Stimulated activated naive CD8-positive, alpha-beta T cell treated with anti-CD3 and anti-CD28 coated beads, Interleukin-15, Interleukin-2, amounts not matched to agents 100 U/mL and 50 U/mL, for 24 hours (primary cell): ENCODE measurements at places on chromosomes 4 and X.
A peak's percentile ranks its signal among the peaks of the same experiment; 100 is the strongest.

DNA sequence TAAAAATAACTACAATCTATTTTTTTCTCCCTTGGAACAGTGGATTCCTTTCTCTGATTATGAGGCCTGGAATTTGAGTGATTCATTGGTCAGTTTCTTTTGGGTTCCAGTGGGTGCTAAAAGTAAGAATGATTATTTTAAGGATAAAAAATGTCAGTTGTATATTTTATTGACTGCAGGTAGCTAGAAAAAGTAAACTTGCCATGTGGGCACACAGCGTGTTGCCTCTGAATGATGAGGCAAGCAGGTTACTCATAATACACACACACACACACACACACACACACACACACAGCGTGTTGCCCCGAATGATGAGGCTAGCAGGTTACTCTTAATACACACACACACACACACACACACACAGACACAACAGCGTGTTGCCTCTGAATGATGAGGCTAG lies 13.8 kb downstream of the GALNT7 start:
- DNase-seq, result no peak

GRCh38 chr4:145635630-145636029 lies 16.4 kb downstream of the MMAA start:
- no peak for DNase-seq

DNA sequence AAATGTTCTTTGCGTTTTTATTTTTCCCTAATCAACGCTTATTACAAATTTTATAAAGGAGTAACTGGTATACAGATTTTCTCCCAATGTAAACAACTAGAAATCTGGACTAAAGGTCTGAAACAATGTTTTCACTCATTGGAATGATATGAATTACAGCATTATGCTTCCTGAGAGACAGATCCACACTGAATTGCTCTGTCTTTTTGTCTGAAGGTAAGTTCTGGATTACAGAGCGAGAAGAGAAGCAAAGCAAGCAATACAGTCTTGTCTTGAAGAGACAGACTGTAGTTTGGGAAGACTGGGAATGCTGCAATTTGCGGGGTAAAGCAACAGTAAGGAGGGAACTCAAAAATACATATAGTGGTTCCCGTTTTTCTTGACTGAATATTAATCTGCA lies 262.2 kb upstream of the PABPC4L start:
- DNase-seq, result no peak

- DNase-seq, result peak; percentile 11
These were observed 186.1 kb upstream of the MAB21L2 start for GRCh38 chr4:150395872-150396271.

- DNase-seq, result no peak
These were observed 79.5 kb upstream of the IRF2 start for GRCh38 chr4:184553891-184554290.

- DNase-seq, result no peak
These were observed 13.1 kb upstream of the SLC9B1 start for GRCh38 chr4:103032574-103032973.

DNA sequence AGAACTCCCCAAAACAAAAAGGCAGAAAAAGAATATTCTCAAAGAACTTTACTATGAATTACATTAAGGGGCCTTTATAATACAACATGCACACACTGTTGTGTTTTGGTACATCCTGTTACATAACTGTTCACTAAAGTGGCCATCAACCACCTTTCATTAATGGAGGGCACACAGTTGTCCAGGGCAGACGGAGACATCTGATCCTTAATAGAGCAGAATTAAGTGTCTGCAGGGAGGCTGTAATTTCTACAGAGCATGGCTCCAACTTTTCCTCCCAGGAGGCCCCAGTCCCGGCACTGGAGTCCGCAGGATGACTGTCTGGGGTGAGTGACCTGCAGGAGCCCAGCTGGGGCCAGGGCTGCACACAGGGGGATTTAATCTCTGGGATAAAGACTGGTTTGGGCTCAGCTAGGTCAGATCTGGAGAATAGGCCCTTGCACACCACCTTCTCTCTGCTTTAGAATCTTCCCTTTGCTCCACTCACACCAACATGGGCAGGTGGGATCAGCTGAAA lies 233.4 kb downstream of the MAML3 start:
- no peak for DNase-seq

- no peak for DNase-seq
These were observed 14.6 kb downstream of the TMSB4X start for GRCh38 chrX:12989461-12989860.

DNA sequence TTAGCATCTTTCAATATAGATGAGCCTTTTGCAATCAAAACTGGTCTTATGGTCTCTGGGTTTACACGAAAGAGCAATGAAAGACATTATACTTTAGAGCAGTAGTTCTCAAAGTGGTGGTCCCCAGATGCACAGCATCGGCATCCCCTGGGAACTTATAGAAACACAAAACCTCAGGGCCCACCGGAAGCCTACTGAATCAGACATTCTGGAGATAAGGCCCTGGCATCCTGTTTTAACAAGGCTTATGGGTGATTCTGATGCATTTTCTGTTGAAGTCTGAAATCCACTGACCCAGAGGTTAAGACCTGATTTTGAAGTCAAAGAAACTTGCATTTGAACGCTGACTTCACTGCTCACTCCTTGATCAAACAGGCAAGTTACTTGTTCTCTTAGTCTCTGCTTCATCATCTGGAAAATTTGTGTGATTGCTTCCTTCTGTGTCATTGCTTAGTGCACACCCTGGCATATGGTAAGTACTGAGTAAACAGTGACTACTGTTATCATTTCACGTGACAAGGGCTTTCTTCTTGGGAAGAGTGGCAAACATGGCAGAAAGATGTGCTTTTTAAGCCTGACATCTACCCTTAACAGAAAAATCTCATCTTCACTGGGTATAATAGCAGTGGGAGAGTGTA lies 14.5 kb downstream of the CHRNA9 start:
- DNase-seq, result no peak

DNA sequence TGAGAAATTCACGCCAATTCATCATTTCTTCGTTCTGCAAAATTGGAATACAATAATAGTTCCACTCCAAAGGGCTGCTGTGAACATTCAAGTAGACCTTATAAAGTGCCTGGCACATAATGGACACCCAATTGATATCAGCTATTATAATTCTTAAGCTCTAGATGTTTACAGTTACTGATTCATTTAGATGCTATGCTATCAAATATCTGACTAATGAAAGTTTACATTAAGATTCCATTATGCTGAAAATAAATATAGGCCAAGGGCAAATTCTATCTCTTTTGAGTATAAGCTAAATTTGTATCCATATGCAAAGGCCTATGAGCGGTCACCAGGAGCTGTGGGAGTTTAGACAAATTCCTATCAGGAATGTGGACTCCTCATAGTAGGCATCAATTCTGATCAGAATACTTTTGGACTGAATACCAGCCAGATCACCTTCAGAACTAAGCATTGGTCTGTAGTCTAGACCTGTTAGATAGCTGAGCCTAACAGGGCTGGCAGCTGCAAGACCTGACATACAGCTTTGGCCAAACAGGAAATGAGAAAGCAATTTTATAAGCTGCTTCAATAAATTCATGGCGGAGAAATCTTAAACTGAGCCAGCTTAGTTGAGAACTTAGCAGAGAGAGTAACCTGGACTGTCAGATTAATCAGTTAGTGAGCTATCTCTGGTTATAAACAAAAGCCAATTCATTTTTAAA lies 384.3 kb upstream of the ACTRT1 start:
- no peak for DNase-seq

GRCh38 chrX:42739741-42740140 lies 38.2 kb downstream of the PPP1R2C start:
- DNase-seq, result no peak

DNA sequence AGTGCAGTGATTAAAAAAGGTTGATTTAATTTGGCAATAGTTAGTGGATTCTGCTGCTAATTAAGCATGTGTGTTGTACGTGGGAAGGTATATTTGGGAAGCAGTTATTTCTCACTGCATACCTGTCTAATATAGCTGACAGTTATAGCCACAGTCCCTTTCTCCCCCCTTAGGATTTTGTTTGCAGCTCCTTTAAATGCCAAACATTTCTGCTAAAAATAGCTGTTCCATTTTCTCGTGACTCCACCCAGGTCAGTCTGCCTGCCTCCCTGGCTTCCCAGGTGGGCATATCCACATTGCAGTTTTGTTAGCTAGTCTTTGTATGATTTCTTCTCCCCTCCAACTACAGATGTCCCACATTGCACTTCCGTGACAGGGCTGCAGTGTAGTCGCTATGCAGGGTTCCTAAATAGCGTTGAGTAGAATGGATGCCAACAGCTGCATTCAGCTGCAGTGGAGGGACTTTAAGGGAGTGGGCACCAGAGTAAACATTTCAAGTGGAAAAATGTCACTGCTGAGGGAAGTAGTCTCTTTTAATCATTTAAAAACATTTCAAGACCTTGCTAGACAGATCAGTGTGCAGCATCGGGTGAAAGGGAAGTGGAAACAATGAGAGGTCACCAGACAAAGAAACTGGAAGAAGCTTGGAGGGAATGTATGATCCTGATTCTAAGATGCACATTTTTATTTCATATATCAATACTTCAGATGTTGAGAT lies 326.3 kb downstream of the RAPGEF2 start:
- no peak for DNase-seq

- DNase-seq, result no peak
These were observed 580.8 kb upstream of the MAGEB2 start for GRCh38 chrX:29634516-29634915.

- no peak for DNase-seq
These were observed 97.4 kb upstream of the MED14 start for GRCh38 chrX:40832723-40833122.

- DNase-seq, result no peak
These were observed 74.6 kb upstream of the NALF2 start for GRCh38 chrX:69429339-69430015.

GRCh38 chrX:119870626-119871131 lies 854 bp downstream of the RNF113A start:
- DNase-seq, result peak; percentile 19

- no peak for DNase-seq
These were observed 1542.1 kb downstream of the STIM2 start for GRCh38 chr4:28402751-28403150.

DNA sequence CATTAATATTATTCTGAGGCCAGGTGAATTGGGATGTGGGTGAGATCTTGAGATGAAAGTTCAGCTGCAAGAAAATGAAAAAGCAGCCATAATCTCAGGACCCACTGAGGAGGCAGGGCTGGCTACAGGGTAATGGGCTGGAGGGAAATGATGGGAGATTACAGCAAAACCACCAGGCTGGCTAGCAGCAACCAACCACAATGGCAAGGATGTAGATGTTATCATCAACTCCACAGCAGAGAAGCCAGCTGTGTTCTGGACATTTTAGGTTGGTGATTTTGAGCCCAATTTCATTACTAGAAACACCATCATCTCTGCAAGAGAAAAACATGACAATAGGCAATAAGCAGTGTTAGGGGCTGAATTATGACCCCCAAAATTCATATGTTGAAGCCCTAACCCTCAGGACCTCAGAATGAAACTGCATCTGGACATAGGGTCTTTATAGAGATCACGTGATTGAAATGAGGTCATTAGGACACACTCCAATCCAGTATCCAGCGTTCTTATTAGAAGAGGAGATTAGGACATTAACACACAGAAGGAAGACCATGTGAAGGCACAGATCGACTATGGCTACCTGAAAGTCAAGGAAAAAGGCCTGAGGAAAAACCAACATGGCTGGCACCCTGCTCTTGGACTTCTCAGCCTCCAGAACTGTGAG lies 139.8 kb upstream of the KIT start:
- no peak for DNase-seq

DNA sequence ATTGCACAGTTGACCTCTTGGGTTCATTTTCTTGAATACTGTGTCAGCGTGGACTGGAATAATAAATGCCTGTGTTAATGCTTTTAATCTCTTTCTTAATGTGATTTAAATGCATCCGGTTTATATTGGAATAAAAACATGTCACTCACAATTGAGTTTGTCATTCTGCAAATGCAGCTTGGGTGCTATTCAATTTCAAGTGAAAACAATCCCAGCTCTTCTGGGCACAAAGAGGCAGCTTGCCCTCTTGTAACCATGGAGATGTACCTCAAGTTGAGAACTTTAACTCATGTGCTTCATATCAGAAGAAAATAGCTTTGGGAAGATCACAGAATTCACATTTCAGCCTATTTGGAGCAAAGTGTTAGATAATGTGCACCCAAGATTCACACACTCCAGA lies 355.7 kb upstream of the GNPDA2 start:
- DNase-seq, result no peak
